Aortic smooth muscle cell (primary cell): ENCODE measurements at places on chromosomes 7 and 10. TPM values are rescaled to one million over a fixed set of nuclear protein-coding genes. Genes with fewer than 3 reads are reported as not detected.

Gene DENND2A
- 13.1 and 22.2 TPM in 2 replicates for total RNA-seq

Gene TMEM176A
- total RNA-seq, result not detected in 2 replicates

Gene APBB1IP
- not detected in 2 replicates for total RNA-seq

Gene OR2A12
- not detected in 2 replicates for total RNA-seq

Gene VAX1
- not detected in 2 replicates for total RNA-seq

Gene THSD7A
- 1.1 and 1.5 TPM in 2 replicates for total RNA-seq

Gene MUC3A
- not detected in 2 replicates for total RNA-seq

Gene ANKRD30A
- not detected in 2 replicates for total RNA-seq

Gene CALML3
- not detected in 2 replicates for total RNA-seq

Gene KCNH2
- total RNA-seq, result under 0.01 TPM in 1 of 2 replicates, not detected in the other
